ENCODE measurements at places on chromosomes 1 and 21.

- DNase-seq = peak; percentile 49
Observed at GRCh38 chr1:48055876-48056764, 58.9 kb upstream of the TRABD2B start.

GRCh38 chr1:8015036-8015808 is 10.9 kb downstream of the ERRFI1 start:
- DNase-seq = peak; percentile 65

DNA sequence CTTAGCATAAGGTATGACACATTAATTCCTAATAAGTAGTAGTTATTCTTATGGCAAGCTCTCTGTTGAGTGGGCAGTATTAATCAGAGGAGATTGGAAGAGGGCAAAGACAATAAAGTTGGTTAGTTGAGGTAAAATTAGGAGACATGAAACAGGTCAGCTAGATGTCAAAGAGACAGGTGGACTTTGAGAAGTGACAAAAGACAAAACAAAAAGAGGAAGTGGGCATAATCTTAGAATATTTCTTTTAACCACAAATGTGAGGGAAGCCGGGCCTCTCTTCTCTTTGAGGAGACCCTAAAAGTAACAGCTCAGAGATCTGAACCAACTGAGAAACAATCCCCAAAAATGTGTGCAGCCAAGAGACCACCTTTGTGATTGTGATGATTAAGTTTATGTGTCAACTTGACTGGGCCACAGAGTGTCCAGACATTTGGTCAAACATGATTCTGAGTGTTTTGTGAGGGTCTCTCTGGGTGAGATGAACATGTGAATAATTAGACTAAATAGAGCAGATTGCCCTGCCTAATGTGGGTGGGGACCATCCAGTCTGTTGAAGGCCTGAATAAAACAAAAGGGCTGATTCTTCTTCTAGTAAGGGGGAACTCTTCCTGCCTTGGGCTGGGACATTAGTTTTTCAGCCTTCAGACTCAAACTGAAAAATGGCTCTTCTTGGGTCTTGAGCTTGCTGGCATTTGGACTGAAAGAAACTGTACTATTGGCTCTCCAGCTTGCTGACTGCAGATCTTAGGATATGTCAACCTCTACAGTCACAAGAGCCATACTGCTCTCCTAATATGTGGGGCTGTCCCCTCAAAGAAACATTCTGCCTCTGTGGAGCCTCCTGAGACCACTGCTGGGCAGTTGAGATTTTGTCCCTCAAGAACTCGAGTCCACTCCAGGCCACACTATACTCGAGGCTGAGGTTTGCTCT is 40.0 kb downstream of the FCRL5 start:
- DNase-seq = no peak

DNA sequence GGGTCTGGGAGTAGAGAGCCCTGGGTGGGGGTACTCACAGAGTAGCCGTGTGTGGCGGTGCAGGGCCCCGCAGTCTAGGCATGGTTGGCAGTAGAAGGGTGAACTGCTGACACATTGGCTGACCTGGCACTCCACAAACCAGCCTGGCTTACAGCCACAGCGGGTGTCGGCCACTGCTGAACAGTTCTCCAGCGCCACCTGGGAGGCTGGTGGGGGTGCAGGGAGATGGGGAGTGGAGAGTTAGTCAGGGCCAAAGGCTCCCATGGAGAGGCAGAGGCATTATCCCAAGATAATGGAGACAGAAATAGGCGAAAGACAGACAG is 1.5 kb downstream of the TNFRSF25 start:
- peak; percentile 43 for DNase-seq

DNA sequence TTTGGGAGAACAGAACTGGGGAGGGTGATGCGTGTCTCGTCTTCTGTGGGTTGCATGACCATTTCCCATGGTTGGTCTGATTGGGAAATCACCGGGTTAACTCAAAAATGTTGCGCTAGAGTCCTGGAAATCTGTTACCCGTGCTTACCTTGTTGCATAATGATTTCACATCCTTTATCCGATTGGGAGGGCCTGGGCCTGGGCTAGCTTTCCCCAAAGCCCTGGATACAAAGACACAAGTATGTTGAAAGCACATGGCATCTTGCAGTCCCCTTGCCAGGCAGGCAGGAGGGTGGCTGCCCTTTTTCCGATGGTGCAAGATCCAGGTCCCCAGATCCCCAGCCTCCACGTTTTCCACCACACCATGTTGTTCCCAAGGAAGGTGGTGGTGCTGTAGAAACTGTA is 582 bp downstream of the TRPM2 start:
- no peak for DNase-seq

GRCh38 chr1:18564676-18565075 is 66.0 kb upstream of the PAX7 start:
- no peak for DNase-seq

GRCh38 chr1:4769516-4770280 is 115.3 kb downstream of the AJAP1 start:
- DNase-seq = no peak

- no peak for DNase-seq
Observed at GRCh38 chr1:115712911-115713609, 55.5 kb downstream of the CASQ2 start.

DNA sequence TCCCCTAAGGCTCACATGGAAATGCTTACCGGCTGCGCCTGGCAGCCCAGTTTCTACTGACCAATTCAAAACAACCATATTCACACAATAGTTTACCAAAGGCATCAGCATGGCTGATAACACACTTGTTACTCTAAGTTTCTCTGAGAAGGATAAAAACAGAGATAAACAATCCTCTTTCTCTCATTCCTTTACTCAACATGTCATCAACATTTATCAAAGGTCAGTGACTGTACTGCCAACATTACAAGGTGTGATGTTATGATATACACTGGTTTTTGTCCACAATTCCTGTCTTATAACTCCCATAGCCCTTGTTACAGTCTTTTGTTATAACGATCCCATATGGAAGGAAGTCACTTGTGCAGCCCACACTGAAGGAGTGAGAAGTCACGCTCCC is 33.6 kb downstream of the COA6 start:
- DNase-seq = no peak

All from NCI-H2081 (cell line).